ENCODE measurements at places on chromosomes 12 and 14.

DNA sequence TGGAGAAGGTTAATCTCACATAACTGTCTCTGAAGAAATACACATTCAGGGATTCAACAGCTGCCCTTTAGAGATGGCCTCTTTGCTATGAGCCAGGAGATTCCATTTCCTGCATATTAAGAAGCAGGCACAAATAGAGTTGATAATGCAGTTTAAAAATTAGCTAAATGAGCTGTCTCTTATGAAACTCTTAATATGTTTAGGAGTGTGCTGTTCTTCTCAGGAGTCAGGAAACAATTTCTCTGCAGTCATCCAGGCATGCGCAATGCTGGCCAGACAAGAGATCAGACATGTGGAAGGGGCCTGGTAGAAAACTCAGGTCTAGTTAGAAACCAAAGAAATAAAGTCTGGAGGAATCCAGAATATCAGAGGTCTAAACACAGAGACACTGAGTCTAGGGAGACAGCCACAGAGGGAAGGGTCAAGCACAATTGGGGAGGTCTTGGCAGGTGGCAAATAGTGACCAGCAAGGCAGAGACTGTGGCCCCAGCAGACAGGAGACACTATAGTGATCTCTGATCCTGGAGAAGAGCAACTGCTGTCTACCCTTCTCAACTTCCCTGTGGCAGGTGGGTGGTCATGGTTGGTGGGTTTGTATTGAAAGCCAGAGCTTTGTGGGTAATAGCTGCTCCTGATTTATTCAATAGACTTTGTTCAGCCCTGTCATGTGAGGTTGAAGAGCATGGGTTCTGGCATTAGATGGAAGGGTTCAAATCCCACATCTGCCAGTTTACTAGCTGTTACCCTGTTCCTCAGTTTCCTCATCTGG is 185.8 kb upstream of the RMST start:
- no peak for DNase-seq

- no peak for DNase-seq
Measured at GRCh38 chr14:47226877-47227520, 448.4 kb downstream of the MDGA2 start.

- DNase-seq = peak; percentile 74
Measured at GRCh38 chr14:58571769-58572472, 65.8 kb upstream of the DACT1 start.

GRCh38 chr12:105402366-105402765 is 71.9 kb downstream of the C12orf75 start:
- no peak for DNase-seq

DNA sequence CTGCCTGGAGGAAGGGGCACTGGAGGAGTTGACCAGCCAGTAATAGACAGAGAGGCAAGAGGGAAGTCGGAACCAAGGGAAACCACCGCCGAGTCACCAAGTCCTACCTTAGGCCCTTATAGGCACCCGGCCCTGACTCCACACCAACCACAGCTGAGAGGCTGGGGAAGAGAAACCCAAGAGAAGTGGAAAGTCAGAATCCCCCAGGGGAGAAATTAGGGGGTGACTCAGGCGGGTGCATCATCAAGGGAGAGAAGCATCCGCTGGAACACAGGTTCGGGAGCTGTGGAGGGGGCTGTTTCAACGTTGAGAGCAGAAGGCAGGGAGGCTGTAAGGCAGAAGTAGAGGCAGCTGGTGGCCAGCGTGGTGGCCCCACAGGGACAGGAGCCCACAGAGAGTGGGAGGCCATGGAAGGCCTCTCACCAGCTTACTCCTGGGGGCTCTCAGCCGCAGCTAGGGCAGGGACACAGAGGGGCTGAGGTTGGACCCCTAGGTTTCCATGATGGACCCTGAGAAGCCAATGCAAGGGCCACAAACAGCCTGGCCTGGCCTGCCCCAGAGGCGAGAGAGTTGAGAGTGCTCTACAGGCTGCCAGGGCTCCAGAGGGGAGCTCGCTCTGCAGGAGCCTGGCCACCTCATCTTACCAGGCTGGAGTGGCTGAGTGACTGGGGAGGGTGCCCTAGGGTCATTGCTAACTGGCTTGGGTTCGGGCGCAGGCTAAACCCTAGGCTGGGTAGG is 1.4 kb upstream of the TRMT61A start:
- no peak for DNase-seq

GRCh38 chr12:81588235-81589008 is 170.7 kb downstream of the PPFIA2 start:
- no peak for DNase-seq
